Foreskin keratinocyte (primary cell): ENCODE measurements at places on chromosomes 4 and X. TPM values are rescaled to one million over a fixed set of nuclear protein-coding genes. Genes with fewer than 3 reads are reported as not detected.

DNA sequence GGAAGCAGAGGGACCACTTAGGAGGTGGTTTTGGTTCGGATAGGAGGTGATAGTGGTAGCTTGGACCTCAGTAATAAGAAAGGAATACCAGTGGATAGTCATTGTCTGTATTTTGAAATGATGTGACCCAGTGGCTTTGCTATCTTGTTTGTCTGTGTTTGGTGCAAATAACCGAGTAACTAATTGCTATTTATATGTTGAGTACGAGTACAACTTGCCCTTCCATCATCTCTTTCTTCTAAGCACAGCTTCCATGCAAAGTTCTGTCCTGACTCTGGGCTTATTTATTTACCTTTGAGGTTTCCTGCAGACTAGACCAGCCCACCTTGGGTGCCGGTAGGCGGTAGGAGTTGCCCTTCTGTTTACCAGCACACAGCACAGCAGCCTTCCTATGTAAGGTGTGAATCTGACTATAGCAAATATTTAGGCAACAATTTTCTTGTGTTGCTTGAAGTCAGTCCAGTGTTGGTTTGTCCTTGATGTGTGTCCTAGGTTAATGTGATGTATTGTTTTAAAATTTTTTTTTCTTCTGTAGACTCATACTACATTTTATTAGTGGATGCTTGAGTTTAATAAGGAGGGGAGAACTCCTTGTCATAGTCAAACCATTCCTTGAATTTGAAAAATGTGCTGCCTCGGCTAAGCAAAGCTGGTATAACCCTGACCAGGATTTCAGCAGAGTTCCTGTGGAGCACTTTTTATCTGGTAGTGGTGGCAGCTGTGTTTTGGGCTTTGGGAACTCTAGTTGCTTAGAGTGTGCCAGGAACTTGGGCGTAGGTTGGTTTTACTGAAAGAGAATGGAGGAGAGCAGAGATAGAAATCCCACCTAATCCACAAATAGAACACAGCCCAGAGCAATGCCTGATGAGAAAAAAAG lies 21.9 kb downstream of the PTTG2 start:
- DNase-seq: no peak

DNA sequence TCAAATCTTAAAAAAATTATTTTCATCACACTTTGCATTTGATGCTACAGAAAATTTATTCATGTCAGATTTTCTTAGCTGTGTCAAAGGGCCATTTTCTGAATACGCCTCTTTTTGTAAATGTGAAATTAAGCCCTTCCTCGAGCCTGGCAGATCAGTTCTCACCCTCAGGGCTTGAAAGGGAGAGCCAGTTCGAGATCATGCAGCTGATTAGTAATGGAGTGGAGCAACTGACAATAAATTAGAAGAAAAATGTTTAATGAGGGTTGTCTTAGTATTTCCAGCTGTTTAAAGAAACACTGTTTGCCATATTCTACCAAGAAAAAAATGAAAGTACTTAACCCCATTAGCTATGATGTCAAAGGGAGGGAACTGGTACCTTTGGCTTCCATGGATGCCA lies 28.7 kb downstream of the CC2D2A start:
- DNase-seq: peak; percentile 22

DNA sequence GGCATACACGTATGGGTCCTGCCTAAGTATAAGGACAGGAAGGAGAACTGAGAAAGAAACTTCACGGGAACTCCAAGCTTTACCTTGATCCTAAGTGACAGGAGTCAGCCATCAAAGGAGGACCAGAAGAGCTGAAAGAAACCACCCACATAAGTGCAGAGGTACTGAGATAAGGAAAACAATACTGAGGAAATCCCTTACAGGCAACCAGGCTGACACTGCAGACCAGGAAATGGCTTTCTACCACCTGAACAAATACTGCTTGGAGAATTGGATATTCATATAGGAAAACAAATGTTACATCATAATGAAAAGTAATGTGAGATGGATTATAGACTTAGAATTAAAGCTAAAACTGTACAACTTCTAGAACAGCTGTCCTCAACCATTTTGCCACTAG lies 127.0 kb downstream of the IL15 start:
- no peak for DNase-seq

- DNase-seq: no peak
Observed at GRCh38 chr4:87844452-87844851, 11.7 kb downstream of the MEPE start.

GRCh38 chrX:130418066-130418465 lies 16.3 kb downstream of the RBMX2 start:
- DNase-seq: no peak

- DNase-seq: peak; percentile 42
Observed at GRCh38 chr4:98516042-98516440, 142.4 kb downstream of the TSPAN5 start.

- DNase-seq: no peak
Observed at GRCh38 chrX:13791559-13791958, 25.3 kb downstream of the GPM6B start.

DNA sequence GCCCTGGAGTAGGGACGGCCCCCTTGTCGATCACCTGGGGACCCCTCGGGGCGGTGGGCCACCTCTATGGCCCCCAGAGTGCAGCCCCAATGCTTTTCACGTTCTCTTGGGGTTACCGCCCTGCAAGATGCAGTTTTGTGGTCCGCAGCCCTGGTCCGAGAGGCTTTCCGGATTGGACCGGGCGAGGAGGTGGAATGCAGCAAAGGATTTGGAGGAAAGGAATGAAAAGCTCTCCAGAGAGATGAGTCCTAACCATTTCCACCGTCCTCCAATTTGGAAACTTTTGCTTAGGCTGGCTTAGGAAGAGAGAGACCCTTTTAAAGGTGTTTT lies 601 bp downstream of the SLC25A43 start:
- no peak for DNase-seq

DNA sequence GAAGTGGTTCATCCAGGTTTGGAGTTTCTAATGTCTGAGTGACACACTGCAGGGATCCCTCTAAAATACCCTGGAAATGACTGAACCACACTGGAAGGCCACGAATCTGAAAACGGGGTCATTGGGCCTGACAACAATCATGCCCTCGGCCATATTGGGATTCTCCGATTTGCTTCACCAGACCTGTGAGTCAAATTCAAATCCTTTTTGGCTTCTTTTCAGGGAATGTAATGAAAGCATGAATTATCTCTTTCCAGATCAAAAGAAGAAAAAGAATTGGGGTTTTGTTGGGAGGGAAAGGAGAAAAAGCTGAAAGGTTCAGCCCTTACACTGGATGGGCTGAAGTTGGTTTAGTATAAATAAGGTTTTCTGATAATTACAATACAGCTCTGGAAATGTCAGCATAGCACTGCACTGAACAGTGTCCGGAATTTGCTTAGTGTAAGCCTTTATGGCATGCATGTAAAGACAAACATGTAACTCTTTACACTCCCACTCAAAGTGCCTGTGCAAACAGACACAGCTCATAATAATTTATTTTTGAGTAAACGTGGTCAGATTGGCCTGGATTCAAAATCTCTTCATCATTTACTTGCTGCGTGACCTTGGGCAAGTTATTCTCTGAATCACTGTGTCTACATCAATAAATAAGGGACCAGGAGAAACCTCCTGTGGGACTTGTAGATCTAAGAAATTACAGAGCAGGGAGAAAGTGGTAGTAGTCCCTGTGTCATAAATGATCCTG lies 21.4 kb downstream of the CT47C1 start:
- no peak for DNase-seq

DNA sequence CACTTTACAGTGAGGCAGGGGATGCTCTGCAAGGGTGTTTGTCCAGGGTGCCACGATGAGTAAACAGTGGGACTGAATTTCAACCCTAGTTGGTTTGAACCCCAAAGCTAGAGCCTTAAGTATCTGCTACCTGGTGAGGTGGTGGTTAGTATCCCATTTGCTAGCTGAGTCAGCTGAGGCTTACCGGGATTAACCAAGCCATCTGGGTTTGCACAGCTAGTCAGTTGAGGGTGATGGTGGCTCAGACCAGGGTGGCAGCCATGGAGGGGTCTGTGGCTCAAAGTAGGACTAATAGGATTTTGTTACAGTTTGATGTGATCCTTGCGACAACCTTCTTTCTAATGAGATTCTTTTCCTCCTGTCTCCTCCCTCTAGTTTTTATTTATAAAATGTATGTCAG lies 1.9 kb downstream of the EVC start:
- no peak for DNase-seq

DNA sequence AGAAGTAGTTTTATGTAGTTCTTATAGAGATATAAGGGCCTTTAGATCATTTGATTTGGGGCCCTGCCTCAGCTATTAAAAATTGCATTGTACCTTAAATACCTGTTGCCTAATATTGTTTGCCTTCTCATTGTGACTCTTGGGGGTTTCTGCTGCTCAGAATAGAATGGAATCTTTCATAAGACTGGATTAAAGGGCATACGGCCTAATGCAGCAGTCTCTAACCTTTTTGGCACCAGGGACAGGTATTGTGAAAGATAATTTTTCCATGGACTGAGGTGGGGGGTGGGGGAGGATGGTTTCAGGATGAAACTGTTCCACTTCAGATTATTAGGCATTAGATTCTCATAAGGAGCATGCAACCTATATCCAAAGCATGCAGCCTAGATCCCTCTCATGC lies 46.2 kb downstream of the TMEM164 start:
- no peak for DNase-seq

COX7B2 gene
- total RNA-seq: not detected in 2 replicates

GAGE12E gene
- not detected in 2 replicates for total RNA-seq

GAGE1 gene
- not detected in 2 replicates for total RNA-seq

ERCC6L gene
- 15.1 and 19.8 TPM in 2 replicates for total RNA-seq

XPNPEP2 gene
- not detected in 2 replicates for total RNA-seq

GAB3 gene
- 0.14 and 0.31 TPM in 2 replicates for total RNA-seq
